Calu3 (cell line): ENCODE measurements at places on chromosomes 11 and 22.

DNA sequence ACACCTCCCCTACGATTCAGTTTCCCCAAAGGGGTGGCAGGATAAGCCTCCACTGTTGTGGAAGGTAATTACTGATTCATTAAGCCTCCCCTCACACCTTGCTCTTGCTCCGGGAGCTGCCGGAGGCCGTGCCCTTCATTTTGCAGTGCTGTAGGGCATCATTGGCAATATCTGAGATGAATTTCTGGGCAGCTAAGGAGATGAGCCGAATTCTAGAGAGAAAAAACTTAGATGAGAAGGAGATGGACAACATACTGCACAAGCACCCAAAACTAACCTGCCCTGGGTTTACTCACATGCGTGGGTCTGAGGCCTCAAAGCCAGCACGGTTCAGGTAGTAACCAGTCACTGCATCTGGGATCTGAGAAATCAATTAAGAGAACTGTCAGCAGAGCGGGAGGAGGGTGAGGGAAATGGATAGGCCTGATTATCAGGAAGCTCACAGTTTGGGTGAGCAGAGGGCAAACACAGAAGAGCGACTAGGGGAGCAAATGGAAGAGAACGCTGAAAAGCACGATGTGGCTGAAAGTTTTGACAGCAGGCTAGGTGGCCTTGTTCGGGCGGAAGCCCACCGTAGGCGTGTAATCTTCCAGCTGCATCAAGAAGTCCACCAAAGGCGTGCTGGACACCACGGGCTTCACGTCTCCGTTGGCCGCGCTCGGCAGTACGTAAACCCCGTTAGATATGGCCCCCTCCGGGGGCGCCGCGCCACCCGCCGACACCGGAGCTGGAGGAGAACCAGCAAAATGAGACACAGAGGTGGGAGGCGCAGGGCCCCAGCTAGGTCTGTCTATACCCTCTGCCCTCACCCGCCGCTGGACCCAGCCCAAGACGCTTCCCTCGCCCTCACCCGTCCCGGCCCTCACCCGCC, 689 bp downstream of the TAF10 start:
- no peak for DNase-seq

- no peak for DNase-seq
Measured at GRCh38 chr11:122711362-122711761, 55.8 kb downstream of the UBASH3B start.

DNA sequence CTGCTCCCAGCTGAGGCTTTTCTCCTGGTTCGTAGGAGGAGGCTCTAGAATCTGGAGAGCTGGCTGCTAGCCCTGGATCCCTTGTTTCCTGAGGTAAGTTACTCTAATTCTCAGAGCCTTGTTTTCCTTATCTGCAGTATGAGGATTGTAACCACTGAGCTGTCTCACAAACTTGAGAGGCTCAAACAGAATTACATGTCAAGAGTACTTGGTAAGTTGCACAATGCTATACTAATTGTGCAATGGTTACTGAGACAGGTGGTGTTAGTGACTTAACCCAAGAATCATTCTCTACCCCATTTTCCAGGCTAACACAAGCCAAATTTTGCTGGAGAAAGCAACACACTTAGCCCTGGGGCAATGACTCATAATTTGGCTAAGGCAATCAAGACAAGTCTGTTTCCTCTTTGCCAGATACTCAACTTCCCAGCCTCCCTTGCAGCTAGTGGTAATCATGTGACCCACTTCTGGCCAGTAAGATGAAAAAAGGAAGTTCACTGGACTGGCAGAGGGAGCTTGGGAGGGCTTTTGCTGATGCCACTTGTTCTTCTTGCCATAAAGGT, 348.0 kb downstream of the TENM4 start:
- DNase-seq, result peak; percentile 55

DNA sequence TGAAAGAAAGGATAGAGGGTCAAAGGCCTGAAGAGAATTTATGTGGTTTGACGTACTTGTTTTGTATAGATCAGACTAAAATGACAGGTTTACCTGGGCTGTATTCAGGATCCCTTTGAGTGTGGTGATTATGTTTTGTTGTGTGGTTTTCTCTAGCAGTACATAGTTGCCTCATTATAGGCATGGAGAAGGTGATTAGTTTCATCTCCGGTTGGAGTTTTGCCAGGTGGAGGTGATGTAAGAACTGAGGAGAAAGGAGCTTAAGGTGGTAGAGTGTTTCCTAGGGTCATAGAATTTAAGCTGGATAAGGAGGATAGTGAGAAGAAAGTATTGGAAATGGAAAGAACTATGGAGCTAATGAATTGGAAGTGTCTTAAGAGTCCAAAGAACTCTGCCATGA, 229.0 kb downstream of the TMEM135 start:
- no peak for DNase-seq

DNA sequence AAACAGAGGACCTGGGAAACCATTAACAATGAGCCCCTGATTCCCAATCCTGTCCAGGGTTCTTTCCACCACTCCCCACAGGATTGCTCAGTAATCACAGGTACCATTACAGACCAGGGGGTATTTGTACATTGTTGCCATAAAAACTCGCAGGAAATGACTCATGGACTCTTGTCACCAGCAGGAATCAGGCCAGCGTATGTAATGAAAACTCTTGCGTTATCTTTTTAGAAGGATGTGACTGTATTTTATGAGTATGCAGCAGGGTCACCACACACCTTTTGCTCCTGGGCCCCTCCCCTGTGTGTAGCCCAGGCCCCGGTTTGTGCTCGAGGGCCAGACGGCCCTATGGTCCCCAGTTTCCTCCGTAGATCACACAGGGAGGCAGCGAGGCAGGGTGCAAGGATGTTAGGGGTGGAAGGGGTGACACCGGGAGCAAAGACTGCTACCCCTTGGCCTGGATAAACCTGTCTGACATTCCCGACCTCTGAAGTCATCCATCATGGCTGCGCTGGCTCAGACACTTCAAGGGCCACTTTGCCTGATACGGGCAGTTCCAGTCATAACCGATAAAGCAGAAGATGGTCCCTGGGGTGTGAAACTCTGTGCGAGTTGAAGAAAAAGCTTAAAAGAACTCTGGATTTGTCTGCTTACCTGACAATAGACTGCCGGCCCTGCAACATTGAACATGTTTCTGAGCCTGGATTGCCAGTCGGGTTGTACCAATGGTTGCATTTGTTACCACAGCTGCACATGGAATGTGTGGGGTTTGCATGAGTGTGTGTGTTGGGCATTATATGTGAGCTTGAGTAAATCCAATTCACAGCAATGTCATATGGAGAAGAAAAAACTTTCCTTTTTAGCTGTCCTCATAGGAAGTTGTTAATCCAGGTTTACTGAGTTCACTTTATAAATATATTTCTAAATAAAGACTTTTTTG, 56.9 kb downstream of the MICAL2 start:
- peak; percentile 71 for DNase-seq

DNA sequence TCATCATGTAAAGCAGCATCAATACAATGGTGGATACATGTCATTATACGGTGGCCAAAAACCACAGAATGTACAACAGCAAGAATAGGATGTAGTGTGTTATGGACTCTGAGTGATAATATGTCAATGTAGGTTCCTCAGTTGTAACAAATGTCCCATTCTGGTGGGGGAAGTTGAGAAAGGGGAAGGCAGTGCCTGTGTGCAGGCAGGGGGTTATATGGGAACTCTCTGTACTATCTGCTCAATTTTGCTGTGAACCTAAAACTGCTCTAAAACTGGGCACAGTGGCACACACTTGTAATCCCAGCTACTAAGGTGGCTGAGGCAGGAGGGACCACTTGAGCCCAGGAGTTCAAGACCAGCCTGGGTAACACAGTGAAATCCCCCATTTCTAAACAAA, 5.9 kb downstream of the CHKA start:
- no peak for DNase-seq

GRCh38 chr11:64305691-64306562, 603 bp downstream of the ESRRA start:
- peak; percentile 86 for DNase-seq

DNA sequence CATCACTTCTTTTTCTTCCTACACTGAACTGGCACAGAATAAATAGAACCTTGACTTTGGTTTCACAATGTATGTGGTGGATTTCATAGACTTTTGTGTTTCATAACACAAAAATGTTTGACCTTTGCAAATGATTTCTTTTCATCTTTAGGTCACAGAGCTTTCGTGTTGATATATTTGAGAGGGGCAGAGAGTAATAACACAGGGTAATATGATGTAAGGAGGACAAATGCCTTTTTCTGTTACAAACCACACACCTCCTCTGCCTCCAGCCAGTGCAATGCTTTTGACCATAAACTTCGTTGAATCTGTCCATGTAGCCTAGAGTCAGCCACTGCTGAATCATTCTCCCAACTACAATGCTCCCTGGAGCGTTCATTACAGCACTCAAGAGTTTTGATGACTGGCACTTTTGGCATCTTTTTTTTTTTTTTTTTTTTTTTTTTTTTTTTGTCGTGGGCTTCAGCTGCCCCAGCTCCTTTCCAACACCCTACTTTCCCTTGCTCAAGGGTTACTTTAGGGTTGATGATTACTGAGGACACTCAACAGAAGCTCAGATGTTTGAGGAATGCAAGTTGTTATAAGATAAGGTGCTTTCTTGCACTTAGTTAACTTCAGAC, 11.4 kb upstream of the CAT start:
- no peak for DNase-seq

- peak; percentile 40 for DNase-seq
Measured at GRCh38 chr11:57800444-57801182, 39.0 kb downstream of the CTNND1 start.

DNA sequence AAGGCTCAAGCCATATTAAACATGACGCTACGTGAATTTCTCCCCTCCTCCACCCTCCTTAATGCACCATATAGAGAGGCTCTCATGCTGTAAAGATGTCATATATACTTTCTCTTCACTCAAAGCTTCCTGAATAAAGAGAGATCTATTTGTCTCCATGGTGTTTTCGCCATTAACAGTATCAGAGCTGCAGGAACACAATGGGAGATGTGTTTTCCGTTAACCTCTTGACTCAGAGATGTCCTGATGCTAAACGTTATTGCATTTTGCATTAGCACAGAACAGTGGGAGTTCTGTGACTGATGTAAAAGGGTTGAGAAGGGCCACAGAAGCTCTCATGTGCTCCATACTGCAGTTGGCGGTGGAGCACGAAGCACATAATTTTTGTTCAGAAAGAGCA, 25.7 kb upstream of the BLID start:
- DNase-seq, result no peak

GRCh38 chr11:117796872-117797529, at the start of gene DSCAML1:
Gene DSCAML1, minus strand, starts transcription at chr11:117797216. Its CDS starts 137 bp downstream, at chr11:117797079.
- no peak for DNase-seq

DNA sequence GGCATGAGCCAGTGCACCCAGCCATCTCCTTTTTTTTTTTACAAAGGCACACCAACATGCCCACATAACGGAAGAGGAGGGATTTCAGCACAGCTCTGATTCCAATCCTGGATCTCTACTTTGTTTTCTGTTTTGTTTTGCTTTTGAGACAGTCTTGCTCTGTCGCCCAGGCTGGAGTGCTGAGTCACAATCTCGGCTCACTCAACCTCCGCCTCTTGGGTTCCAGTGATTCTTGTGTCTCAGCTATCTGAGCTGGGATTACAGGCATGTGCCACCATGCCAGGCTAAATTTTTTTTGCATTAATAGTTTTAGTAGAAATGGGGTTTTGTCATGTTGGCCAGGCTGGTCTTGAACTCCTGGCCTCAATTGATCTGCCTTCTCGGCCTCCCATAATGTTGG, 28.1 kb downstream of the VSTM5 start:
- DNase-seq, result no peak

DNA sequence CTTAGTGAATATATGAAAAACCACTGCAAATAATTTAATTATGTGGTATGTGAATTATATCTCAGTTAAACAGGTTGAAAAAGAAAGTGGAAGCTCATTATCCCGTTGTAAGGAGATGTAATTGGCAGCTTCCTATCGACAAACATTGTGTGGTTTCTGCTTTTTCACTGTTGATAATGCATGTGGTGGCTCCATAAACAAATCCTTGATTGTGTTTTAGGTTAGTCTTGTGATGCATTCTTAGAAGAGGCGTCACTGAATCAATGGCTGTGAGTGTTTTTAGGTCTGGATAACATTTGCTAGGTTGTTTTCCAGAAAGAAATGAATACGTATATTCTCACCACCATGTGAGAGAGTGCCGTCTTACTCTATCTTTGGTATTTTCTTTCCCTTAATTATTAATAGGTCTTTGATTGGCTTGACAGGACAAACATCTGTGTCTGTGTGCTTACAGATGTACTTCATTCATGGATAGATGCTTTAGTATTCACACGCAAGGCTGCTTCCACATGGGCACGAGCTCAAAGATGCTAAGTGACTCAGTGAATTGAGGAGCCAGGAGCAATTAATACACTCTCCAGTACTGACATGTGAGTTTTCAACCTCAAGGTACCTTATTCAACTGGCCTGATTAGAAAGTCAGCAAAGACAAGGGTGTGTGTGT, 166.7 kb downstream of the TBC1D22A start:
- DNase-seq, result no peak

- no peak for DNase-seq
Measured at GRCh38 chr11:2393111-2393868, 7.3 kb upstream of the TSSC4 start.

GRCh38 chr11:110095554-110095953, 2.4 kb downstream of the ZC3H12C start:
- DNase-seq, result no peak

DNA sequence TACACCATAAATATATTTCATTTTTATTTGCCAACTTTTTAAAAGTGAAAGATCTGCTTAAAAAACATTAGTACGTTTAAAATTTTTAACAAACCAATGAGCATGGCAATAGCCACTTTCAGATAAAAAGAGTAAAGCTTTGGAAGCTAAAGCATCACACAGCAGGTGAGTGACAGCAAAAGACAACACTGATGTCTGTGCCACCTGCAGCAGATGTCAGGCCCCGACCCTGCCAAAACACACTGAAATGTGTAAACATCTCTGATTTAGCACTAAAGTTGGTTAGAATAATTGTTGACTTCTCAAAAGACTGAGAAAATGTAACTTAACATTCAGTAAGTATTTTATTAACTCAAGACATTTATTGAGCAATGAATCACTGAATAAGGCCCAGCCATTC, 232.9 kb downstream of the DLG2 start:
- DNase-seq, result no peak

DNA sequence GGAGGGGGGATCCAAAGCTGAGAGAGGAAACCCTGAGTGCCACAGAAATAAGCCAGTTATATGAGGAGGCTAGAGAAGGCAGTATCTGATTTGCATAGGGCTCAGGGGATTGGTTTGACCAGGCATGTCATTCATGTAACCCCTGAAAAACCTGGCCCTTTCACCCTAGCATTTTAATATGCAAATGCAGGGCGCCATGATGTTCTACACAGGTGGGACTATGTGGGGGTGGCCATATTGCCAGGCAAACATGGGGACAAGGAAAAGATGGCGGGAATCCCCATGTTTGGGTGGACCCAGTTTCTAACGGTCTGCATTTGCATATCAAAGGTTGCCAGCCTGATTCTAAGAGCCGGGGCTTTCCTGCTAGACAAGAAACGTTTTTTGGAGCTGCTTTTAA, 27.2 kb downstream of the CSF2RB start:
- no peak for DNase-seq

- no peak for DNase-seq
Measured at GRCh38 chr22:35299217-35299672, 449 bp upstream of the TOM1 start.
